Pons (tissue), 1 donor: ENCODE measurements at places on chromosomes 7 and 10.

DNA sequence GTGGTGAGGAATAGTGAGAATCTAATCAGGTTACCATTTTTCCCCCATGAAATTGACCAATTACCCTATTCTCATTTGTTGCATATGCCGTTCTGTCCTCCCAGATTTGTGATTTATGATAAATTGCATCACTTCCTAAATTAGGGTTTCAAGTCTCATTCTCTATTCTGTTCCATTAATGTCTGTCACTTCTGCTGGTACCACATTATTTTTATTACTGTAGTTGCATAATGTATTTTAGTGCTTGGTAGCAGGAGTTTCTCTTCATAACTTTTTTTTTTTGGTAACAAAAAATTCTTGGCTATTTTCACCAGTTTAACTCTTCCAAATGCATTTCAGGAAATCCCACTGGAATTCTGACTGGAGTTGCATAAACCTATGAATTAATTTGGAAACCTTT is 44.0 kb upstream of the FAM133B start:
- DNase-seq: no peak

DNA sequence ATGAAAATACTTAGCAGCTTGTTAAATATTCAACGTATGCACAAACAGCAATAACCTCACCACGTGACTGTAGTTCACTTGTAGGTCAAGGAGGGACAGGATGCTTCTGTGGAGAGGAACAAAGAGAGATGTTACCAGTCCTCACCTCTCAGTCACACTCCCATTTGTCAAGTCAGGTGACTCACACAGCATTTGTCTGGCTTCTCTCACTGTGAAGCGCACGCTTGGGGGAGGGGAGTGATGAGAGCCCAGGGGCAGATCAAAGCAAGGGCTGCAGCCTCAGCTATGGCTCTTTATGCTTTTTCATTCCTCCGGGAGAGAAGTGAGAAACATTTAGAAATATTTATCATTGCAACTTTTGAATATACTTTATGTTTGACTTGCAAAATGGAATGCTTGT is 2.9 kb upstream of the RBM20 start:
- DNase-seq: no peak

- DNase-seq: no peak
These were observed 23.1 kb upstream of the ZMIZ1 start for GRCh38 chr10:79045566-79046175.

GRCh38 chr7:115319541-115319940 is 397.6 kb downstream of the MDFIC start:
- DNase-seq: no peak

DNA sequence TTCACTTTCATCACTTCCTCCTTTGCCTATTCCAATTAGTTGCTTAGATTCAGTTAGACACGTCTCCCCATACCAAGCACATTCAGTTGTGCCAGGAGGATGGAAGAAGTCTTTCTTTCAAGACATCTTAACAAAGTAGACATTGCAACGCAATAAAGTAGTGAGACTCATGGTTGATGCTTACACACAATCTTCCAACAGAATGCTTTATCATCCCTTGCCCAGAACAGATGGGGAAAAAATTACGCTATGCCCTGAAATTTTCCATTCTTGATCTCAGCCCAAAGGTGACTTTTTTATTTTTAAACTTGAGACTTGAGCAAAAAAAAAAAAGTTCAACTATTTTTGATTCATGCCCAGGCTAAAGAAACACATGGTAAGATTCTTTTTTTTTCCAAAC is 74.9 kb downstream of the KCNMA1 start:
- no peak for DNase-seq

DNA sequence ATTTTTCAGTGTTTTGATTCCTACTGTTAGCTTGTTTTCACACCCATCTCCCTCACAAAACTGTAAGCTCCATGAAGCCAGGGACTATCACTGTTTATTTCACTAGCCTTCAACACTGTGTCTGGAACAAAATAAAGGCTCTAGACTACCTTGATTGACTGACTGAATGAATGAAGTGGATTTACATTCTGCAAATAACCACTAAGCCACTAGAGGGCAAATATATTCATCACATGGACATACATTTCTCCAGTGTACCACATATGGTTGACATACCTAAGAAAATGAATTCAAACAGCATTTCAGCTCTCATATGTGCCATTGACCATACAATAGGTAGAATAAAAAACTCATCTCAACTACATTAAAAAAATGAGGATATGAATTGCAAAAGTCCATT is 185.9 kb downstream of the RAB11FIP2 start:
- DNase-seq: no peak

GRCh38 chr10:47099474-47099873 is 188.2 kb downstream of the PTPN20 start:
- no peak for DNase-seq

DNA sequence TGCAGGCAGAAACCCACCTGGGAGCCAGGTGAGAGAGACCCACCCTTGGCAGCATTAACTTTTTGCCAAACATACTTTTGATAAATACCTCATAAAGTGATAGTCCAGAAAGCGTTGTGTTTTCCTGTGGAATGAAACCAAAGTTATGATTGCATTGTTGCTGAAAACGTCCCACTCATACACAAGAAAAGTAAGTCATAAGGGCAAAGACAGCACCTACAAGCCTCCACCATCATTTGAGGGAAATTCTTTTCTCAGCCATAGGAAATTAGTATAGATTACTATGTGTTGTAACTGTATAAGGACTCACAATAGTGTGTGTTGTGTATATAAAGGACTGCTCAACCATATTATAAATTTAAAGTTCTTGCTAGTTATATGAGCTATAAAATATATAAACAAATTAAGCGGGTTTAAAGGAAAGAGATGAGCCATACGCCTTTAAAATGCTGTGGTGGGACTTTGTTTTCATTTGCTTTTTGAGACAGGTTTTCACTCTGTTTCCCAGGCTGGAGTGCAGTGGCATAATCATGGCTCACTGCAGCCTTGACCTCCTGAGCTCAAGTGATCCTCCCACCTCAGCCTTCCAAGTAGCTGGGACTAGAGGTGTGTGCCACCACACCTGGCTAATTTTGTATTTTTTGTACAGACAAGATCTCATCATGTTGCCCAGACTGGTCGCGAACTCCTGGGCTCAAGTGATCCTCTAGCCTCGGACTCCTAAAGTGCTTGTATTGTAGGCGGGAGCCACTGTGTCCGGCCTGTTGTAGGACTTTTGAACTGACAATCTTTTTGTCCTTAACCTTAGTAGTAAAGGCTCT is 160.8 kb downstream of the PKD1L1 start:
- DNase-seq: no peak

- DNase-seq: no peak
These were observed 25.3 kb downstream of the EPHB4 start for GRCh38 chr7:100801833-100802568.

GRCh38 chr10:126252884-126253610 is 135.2 kb downstream of the ADAM12 start:
- no peak for DNase-seq

DNA sequence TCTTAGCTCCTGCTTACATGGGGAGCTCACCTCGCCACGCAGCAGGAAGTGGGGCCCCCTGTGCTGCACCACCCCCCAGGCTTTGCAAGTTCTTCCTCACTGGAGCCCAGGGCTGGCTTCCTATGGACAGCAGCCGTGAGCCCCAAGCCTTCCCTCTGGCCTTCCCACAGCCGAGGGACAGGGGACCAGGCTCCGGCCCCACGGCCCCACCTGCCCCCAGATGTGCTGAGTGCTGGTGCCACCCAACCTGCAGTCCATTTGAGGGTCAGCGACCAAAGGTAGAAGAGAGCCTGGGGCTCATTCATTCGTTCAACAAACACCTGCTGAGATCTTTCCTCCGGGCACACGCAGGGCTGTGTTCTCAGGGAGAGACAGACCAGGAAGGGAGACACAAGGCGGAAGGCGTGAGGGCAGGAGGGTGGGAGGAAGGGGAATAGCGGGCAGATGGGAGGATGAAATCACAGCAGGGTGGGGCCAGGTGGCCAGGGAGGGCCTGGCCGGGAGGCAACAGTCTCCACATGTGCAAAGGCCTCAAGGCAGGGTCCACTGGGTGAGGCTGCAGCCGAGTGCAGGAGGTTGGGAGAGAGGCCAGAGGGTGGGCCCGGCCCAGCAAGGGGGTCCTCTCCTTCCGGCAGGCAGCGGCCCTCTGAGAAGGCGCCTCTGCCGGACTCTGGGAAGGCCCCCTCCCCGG is 100.1 kb downstream of the FOXL3 start:
- DNase-seq: no peak

DNA sequence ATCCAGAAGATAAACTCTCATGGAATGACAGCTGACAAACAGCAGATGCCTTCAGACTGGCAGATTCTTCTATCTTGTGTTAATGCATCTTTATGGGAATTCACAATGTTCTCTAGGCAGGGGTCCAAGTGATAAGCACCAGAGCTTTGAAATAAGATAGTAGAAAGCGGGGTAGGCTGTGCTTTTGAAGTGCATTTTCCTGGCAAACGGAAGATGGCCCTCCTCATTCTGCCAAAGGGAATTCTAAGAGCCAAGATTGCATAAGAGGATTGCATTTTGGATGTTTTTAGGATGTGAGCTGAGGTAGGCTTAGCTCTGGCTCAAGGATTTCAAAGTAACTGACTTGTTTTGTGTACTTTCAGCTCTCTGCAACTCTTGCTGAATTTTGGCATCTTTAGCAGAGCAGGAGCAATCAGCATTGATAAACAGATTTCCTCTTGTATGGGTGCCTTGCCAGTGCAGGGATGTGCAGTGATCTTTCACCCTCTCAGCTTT is 298.5 kb upstream of the KLF6 start:
- no peak for DNase-seq

DNA sequence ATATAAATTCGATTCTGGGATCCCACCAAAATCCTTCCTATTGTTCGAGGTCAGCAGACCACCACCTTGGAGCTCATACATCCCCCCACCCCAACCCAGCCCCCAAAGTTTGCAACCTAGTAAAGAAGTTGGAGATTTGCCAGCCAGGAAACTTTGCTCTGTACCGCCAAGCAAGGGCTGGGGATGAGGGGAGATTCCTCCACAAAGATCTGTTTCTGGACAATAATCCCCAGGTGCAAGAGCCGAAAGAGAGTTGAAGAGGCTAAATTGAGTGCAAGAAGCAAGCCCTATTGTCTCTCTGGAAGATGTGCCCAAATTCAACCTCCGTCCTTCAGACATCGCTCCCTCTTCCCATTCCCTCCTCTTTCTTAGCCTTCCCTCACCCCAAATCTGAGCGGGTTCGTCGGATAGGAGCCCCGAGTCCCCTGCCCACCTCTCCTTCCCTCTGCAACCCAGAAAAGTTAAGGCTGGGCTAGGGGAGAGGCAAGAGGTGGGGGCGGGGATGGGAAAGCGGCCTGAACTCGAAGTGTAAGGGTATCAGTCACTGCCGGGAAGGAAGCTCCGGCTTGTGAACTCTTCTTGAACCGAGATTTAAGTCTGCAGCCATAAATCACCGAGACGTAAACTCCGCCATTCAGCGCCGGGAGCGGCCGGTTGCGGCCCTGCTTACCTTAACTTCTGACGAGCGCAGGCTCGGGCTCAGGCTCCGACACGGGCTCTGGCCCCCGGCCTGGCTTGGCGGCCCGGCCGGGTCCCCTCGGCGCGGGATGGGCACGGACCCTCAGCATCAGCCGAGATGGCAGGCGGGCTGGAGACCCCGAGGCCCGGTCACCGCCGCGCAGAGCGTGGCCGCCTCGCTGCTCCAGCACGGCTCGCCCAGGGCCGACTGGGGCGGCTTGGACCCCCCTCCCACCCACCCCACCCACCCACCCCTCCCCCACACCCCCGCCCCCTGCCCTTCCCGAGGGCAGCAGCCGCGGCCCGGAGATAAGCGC is 10.8 kb upstream of the HOXA2 start:
- no peak for DNase-seq

DNA sequence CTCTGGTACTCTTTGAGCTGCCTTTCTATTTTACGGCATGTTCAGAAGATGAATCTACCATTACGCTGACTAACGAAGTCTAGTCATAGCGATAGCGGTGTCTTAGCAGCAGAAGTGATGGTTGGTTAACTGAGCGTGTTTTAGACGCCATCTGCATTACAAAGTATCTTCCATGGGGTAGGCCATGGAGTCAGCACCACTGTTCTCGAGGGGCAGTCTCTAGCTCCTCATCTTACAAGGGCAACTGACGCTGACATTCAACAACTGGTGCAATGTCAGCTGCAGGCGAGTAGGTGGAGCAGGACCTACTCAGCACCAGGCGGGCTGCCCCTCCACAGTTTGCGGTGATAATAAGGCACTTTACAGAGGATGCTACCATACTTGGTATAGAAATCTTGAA is 88.7 kb downstream of the ADARB2 start:
- no peak for DNase-seq

DNA sequence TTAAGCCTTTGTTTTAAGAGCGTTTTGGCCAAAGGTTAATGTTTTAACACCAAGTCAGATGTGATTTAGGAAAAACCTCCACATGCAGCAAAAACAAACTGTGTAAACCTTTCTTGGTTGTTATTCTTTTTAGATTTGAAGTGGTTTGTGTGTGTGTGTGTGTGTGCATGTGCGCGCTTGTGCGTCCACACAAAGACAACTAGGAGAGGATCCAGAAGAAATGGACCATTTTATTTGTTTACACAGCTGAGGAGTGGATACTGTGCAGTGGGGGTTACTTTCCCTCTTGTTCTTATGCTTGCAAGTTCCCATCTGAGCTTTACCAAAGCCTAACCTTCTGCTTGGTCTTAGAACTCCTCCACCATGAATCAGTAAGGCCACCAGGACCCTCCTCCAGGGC is 20.0 kb downstream of the TCF7L2 start:
- no peak for DNase-seq

DNA sequence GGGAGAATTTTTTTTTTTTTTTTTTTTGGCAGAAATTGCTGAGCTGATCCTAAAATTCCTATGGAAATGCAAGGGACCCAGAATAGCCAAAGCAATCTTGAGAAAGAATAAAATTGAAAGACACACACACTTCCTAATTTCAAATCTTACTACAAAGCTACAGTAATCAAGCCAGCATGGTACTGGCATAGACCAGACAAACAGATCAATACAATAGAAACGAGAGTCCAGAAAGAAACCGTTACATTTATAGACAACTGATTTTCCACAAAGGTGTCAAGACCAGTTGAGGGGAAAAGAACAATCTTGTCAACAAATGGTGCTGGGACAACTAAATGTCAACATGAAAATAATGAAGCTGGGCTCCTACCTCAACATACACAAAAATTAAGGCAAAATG is 34.5 kb downstream of the LARP4B start:
- DNase-seq: no peak

- DNase-seq: no peak
These were observed 222.4 kb downstream of the PTPRN2 start for GRCh38 chr7:158365267-158365666.

GRCh38 chr7:138249975-138250374 is 173.7 kb downstream of the AKR1D1 start:
- DNase-seq: no peak

GRCh38 chr7:157318015-157318706 is 18.6 kb upstream of the DNAJB6 start:
- peak; percentile 53 for DNase-seq
